ENCODE measurements at places on chromosomes 11 and 22.

GRCh38 chr11:72301486-72301885 lies 57.5 kb upstream of the PHOX2A start:
- no peak for DNase-seq

- no peak for DNase-seq
Measured at GRCh38 chr22:41870786-41871185, 37.9 kb downstream of the SREBF2 start.

DNA sequence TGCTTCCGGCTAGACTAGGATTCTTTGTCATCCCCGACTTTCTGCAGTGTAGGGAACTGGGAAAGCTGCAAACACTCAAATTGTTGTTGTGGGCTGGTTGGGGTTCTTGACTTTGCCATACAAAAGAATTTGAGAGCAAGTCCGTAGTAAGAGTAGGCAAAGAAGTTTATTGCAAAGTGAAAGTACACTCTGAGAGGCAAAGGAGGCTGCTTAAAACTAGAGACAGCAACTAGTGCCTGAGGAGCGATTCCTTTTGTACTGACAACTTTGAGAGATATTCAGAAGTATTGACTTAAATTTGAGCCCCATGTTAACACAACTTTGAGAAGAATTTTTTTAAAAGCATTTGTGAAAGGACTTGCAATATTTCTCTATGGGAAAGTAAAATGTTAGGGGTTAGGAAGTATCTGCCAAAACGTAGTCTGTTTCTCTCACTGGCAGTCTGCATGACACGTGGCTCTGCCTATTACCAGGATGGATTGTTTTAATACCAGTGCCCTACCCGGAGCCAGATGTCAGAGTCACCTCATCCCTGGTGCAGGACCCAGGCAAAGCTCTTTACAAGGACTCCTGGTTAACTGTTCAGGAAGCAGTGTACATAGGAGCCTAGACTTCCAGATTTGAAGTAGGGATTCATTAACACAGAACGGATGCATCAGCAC lies 85.0 kb upstream of the CLPB start:
- DNase-seq, result peak; percentile 35

DNA sequence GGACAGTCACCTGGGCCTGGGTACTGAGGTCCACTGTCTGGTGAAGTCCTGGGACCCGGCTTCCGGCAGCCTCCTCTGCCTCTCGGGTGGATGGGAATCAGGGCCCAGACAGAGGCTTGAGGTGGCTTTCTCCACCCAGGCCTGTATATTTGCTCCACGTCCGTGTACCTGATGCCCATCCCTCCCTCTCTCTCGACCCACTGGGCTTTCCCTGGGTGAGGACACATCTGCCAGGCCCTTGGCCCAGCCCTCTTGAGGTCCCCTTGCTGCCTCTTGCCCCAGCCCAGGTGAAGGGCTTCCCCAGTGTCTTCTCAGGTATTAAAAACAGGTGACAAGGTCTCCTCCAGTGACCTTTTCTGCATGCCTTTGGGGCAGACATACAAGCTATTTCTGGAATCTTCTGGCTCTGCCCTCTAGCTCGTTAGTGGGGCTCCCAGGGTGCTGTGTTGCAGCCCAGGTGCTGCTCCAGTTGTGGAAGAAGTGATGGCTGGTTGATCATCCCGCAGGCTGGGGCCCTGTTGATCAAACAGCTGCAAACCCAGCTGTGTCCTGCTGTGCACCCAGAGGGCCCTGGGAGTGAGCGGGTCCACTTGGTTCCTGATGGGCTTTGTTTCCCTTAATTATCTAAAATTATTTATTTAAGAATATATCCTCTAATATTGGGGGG lies 25.5 kb upstream of the ACR start:
- no peak for DNase-seq

GRCh38 chr11:97610854-97611253 lies 1221.0 kb downstream of the JRKL start:
- DNase-seq, result no peak

DNA sequence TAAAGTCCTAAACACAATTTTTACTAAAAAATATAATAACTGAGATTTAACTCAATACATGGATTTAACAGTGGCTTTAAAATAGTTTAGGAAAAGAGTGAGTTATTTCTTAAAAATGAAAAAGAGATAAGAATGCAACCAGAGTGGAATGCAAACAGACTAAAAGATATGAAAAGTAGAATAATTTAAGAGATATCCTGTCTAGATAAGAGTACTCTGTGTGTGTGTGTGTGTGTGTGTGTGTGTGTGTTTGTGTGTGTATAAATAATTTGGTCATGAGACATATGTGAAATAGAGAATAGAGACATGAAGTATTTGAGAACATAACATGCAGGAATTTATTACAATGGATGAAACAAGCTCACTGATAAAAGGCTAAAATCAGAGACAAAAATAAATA lies 986.9 kb upstream of the CHORDC1 start:
- DNase-seq, result no peak

GRCh38 chr22:47994601-47995263 lies 1232.3 kb downstream of the TBC1D22A start:
- no peak for DNase-seq

GRCh38 chr11:18657673-18658072 lies 23.5 kb upstream of the SPTY2D1 start:
- DNase-seq, result no peak

- DNase-seq, result no peak
Measured at GRCh38 chr11:130553306-130553705, 104.9 kb downstream of the ADAMTS15 start.

GRCh38 chr11:12089473-12089872 lies 20.9 kb upstream of the MICAL2 start:
- DNase-seq, result no peak

GRCh38 chr11:123212406-123212805 lies 17.4 kb upstream of the CLMP start:
- DNase-seq, result no peak

Measured in naive thymus-derived CD4-positive, alpha-beta T cell (primary cell).